ENCODE measurements at places on chromosomes 16 and 17. TPM values are rescaled to one million over a fixed set of nuclear protein-coding genes. Genes with fewer than 3 reads are reported as not detected.

GRCh38 chr16:76931186-76931585, 259.8 kb upstream of the MON1B start:
- DNase-seq, result peak; percentile 21

DNA sequence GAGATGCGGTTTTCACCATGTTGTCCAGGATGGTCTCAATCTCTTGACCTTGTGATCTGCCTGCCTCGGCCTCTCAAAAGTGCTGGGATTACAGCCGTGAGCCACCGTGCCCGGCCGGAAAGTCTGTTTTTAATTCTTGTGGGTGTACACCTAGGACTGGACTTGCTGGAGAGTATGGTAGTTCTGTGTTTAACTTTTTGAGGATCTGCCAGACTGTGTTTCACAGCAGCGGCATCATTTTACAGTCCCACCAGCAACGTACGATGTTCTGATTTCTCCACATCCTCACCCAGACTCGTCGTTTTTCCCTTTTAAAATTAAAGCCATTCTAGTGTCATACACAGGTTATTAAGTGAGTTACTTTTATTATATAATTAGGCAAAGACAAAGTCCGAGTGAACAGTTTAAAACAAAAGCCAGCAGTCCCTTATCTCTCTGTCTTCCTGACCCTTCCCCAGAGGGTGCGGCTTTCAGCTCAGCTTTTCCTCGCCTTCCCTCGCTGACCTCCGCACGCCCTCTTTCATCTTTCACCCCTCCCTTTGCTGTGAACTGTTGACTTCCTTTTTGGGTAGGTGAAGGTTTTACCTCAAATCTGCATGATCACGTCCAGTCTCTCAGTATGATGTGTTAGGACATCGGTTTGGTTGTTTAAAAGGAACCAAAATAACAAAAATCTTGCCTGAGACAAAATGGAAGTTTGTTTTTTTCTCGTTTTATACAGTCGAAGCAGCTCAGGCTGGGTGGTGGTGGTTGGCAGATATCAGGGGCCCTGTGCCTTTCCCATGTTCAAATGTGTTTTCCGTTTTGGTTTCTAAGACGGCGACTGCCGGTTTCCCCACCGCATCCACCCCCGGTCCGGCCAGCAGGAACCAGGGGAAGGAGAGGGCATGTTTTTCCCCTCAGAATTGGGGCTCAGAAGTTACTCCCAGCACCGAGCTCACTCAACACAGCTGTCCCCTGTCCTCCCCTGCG, 18.0 kb downstream of the FAM234A start:
- no peak for DNase-seq

GRCh38 chr17:73911726-73912372, 267.6 kb upstream of the SDK2 start:
- DNase-seq, result no peak

DNA sequence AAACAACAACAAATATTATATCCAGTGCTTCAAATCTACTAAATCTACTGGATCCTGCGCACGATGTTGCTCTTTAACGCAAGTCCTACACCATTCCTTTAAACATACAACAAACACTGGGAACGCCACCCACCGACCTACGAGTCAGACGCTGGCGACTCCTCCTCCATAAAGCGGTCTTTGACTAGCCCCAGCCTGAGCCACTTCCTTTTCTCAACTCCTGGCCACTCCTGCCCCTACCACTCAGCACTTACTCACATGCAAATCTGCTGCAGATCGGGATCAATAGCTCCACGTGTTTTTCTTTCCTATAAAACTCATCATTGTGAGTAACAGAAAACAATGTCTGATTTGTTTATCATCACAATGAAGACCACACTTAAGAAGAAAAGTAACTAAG, 32.8 kb upstream of the MNT start:
- peak; percentile 50 for DNase-seq

CHST4 gene
- total RNA-seq, result under 0.01 TPM

ANKRD40CL gene
- total RNA-seq, result not detected
